ENCODE measurements at places on chromosomes 7 and 10. TPM values are rescaled to one million over a fixed set of nuclear protein-coding genes. Genes with fewer than 3 reads are reported as not detected.

GRCh38 chr10:12091421-12091820 is 22.7 kb downstream of the DHTKD1 start:
- DNase-seq = no peak

GRCh38 chr10:132994185-132994796 is 51.9 kb upstream of the CFAP46 start:
- no peak for DNase-seq

DNA sequence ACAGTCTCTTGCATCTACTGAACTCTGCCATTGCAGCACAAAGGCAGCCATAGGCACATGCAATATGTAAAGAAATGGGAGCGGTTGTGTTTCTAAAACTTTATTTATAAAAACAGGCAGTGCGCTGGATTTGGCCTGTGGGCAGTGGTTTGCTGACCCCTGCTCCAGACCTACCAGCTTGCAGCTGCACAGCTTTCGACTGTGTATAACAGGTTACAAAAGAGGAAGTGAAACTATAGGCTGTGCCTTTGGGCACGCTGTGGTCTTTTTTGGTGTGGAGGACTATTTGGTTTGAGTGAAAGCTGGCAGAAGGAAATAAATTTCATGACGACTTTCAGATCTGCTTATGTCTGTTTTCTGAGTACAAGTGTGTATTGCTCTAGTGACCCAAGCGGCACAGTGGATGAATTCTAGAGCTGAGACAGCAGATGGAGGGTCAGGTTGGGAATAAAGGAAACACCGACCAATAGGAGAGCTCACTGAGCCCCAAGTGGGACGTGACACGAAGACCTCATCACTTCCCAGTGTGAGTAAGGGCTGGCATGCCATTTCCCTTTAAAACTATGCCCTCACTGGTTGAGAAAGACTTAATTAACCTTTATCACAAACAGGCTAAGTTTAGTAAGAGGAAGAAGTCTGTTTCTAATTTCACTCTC is 152.7 kb downstream of the ANK3 start:
- no peak for DNase-seq

GPR26 gene
- total RNA-seq = not detected

- no peak for DNase-seq
Observed at GRCh38 chr7:40516376-40516775, 381.6 kb downstream of the SUGCT start.

- no peak for DNase-seq
Observed at GRCh38 chr10:123588386-123588914, 77.7 kb upstream of the GPR26 start.

GRCh38 chr10:113263056-113263455 is 289.8 kb upstream of the HABP2 start:
- no peak for DNase-seq

PGAM2 gene
- total RNA-seq = 1.2 TPM

DNA sequence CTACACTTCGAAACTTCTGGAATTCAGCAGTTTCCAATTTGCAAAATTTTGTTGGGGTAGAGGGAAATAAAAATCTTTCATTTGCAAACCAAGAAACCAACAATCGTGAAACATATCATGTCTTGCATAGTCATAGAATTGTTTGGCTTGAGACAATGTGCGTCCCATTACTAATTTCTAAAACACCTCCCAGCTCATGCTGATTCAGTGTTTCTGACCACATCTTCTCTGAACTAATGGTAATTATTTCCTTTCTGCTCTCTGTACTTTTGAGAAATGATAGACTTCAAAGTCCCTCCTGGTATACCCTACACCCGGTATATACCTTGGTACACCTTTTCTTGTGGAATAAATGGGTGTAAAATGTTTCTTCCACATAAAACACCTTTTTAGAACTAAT is 41.8 kb upstream of the TSPAN13 start:
- no peak for DNase-seq

DNA sequence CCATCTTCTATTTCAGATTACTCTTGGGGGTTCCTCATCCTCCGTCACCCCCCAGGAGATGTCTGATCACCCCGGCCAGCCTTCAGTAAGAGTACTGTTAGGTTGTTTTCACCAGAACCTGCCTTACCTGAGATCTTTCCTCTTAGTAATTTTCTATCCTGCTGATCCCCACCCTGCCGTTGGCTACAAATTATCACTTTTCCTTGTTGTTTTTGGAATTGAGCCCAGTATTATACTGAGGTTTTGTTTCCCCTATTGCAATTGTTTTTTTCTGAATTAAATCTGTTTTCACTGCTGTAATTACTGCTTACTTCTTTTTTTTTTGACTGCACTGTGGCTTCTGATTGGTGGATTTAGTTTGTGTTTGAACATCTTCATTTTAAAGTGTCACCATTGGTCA is 14.7 kb downstream of the SPAM1 start:
- no peak for DNase-seq

NKX2-3 gene
- not detected for total RNA-seq

ARHGEF5 gene
- 13.4 TPM for total RNA-seq

METTL27 gene
- 1.8 TPM for total RNA-seq

DTX2 gene
- 49.4 TPM for total RNA-seq

SOSTDC1 gene
- not detected for total RNA-seq

DNA sequence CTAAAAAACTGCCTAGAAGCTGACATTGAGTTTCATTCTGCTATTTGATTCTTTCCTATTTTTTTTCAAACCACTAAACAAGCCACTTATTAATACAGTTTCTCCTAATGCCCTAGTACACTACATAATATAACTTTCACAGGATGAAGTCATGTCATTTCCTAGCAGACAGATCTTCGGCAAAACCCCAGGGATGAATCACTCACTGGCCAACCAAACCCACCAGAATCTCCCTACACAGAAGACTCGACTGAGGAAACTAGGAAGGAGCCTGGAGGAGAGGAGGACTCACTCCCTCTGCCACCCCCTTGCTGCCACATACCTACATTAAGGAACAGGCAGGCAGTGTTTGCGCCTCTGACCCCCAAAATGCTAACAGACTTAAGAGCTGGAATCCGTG is 33.4 kb downstream of the XPNPEP1 start:
- DNase-seq = no peak

- DNase-seq = no peak
Observed at GRCh38 chr10:80701706-80702105, 164.0 kb downstream of the SH2D4B start.

H2BK1 gene
- total RNA-seq = 4.4 TPM

LRRC18 gene
- total RNA-seq = not detected

MACC1 gene
- 0.22 TPM for total RNA-seq

- no peak for DNase-seq
Observed at GRCh38 chr7:28432105-28432504, 19.8 kb downstream of the CREB5 start.

PIK3AP1 gene
- total RNA-seq = 5.1 TPM

GRCh38 chr10:33095867-33096815 is 138.1 kb upstream of the ITGB1 start:
- DNase-seq = no peak

DNA sequence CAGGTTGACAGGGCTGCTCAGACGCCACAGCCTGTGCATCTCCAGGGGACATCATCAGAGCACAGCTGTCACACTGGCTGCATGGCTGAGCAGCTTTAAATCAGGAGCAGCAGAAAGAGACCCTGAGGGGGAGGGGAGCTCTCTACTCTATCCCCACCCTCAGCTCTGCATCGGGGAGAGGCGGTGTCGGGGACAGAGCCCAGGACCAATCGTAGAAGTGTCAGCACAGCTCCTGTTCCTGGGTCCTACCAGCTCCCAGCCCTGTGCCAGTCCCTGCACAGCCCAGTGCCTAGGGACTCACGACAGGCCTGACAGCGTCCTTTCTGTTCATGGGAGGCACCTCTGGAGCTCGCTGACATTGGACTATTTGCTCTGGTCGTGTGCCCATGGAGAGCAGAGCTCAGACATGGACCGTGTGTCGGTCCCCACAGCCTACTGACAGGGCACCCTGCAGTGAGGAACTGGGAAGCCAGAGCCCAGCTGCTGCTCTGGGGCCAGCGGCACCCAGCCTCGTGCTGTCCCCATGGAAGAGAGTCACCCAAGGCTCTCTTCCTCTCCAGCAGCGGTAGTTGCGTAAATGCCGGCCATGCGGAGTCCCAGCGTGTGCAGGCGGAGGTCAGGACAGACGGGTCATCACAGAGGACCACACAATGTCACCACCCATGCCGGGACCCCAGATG is 20.4 kb upstream of the ANTXRL start:
- no peak for DNase-seq

- DNase-seq = no peak
Observed at GRCh38 chr7:106635411-106635810, 25.5 kb downstream of the CCDC71L start.

DNA sequence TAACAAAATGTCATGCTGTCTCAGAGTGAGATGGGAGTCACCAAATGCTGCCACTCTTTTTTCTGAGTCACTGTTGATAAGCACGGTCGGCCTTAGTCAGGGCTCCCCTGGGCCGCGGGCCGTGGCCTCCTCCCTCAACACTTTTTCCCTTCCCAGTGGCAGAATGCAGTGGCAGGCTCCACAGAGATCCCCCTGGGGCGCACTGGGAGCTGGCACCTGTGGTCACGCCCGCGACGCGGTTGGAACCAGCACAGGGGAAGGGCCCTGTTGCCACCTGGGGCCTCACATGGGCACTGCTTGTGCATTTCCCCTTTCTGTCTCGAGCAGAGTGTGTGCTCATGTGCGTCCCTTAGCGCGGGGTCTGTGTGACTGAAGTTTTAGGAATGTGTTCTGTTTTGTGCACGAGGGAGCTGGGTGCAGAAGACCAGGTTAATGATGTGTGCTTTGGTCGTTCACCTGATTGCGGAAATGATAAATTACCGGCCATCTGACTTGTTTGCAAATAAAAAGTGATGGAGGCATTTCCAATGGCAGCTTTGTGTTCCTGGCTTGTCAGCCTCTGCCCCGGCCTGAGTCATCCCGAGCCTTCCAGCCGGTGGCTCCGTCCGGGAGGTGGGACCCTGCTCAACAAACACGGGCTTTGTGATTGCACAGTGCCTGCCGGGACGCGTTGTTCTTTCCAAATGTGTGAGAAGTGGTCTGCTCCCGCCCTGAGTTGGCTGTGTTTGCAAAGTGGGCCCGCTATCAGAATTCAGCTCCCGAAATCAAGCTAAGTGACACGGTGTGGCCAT is 100.7 kb downstream of the NKX6-2 start:
- DNase-seq = peak; percentile 22

DNA sequence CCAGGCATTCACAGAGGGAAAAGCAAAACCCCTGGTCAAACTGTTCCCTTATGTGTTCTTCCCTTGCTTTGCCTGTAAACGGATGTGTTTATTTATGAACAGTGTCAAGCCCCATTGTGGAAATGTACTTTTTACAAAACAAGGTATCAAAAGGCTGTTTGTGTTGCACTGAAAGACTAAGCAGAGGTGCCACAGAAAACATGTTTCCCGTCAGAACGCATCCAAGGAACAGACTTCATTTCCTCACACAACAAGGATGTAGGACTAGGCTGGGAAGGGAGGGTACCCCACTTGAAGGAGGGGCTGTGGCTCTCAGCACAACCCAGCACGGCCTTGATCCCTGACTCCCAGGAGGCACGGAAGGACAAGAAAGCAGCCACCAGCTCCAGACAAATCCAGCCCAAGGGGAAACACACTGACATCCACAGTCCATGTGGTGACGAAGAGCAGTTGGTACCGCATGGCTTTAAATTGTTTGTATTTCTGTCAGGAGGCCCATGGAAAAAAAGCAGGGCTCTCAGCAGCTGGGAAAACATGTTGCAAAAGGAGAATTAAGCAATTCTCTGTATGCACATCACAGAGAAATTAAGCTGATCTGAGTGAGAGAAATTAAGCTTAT is 85.6 kb downstream of the RNF216 start:
- no peak for DNase-seq

DNA sequence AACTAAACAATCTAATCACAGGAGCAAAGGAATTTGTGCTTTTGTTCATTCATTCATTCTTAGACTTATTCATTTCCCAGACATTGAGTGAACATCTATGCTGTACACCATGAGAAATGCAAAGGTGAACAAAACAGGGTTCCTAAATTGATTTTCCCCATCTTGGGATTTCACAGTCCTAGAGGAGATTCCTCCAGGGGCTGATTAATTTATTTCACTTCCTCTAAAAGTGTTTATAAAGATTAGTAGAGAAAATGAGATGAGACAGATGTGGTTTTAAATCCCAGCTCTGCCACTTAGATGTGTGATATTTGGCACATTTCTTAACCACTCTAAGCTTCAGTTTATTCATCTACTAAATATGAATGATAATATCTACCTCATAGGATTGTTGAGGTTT is 8.9 kb downstream of the CCDC71L start:
- DNase-seq = no peak

- no peak for DNase-seq
Observed at GRCh38 chr10:53064614-53065013, 292.0 kb upstream of the MBL2 start.

- no peak for DNase-seq
Observed at GRCh38 chr10:50653758-50654157, 30.0 kb upstream of the SGMS1 start.

PIP gene
- total RNA-seq = not detected

GRCh38 chr10:4767033-4767814 is 58.8 kb upstream of the AKR1E2 start:
- no peak for DNase-seq

POU6F2 gene
- total RNA-seq = 0.16 TPM

SLC18A3 gene
- not detected for total RNA-seq

DNA sequence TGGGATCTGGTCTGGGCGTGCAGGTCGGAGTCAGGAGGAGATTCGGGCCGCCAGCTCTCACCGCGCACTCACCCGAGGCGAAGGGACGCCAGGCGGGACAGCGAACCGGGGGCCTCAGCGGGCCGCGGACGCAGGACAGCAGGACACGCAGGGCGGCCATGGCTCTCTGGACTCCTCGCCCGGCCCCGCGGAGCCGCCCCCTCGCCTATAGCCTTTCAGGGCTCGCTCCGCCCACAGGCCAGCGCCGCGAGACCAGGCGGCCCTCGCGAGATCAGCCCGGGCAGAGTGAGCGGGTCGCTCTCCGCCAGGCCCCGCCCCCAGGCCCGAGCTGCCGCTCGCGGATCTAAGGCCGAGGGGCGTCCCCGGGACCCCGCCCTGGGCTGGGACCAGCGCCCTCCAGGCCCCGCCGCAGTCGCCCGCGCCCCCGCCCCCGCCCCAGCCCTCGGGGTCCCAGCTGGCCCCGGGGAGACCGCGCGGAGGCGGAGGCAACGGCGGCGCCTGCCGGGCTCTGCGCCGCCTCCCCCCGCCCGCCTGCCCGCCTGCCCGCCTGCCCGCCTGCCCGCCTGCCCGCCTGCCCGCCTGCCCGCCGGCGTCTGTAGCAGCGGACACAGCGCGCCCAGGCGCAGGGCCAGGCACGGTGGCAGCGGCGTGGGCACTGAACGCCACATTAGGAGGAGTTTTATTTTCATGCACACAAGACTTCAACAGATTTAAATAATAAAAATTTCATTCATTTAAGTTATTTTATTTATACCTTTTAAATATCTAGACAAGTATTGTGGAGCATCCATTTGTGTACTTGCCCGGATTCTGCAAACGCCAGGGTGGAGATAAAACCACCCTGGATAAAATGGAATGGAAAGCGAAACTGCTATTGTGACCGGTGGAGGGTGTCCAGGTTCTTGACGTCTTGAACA is at the start of gene ECHS1:
ECHS1 (minus strand) TSS at position 181 of the 917 bp plus-strand sequence; CDS start at position 160, 21 bp downstream.
- peak; percentile 97 for DNase-seq

ASIC3 gene
- 14.4 TPM for total RNA-seq

GRCh38 chr10:122853665-122854313 is 8.1 kb upstream of the CUZD1 start:
- DNase-seq = no peak

All from activated T-cell treated with anti-CD3 and anti-CD28 coated beads, Interleukin-2, amount 50 U/mL, for 72 hours (primary cell).